ENCODE measurements at places on chromosomes 2 and 18.

- no peak for DNase-seq
Observed at GRCh38 chr18:61237529-61237928, 95.7 kb upstream of the CDH20 start.

GRCh38 chr2:85066874-85067351 lies 66.3 kb upstream of the TCF7L1 start:
- DNase-seq = no peak

DNA sequence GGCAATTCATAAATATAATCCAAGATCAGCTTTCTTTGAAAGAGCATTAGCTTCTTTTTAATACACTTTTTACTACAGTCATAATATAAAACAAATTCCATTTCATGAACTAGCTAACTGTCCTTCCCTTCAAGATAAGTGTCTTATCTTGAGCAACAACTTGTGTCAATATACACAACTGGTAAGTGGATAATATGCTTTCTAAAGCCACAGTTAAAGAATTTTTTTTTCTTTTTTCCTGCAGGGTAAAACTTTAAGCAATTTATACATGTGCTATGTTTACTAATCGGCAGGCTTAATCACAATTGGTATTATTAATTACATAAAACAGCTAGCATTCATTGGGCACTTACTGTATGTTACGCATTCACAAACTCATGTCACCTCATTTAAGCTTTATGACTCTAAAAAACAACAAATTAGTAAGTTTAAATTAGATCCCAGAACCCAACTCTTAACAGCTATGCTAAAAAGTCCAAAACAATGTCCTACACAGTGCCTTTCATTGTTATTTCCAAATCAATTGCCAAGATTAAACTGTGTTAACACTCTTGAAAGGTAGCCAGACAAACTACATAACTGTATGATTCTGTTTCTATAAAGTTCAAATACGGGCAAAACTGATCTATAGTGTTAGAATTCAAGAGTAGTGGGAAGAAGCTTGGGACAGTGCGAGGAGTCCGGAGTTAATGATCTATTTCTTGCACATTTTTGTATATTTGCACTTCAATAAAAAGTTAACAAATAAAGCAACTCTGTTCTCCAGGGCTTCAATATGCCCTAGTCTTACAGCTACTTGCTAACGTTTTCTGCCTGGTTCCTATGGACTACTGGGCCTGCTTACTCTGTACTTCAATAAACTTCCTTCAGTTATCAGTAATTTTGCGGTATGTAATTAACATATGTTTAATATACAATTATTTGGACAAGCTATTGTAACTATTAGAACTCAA lies 6.0 kb downstream of the TXNL1 start:
- peak; percentile 54 for DNase-seq

DNA sequence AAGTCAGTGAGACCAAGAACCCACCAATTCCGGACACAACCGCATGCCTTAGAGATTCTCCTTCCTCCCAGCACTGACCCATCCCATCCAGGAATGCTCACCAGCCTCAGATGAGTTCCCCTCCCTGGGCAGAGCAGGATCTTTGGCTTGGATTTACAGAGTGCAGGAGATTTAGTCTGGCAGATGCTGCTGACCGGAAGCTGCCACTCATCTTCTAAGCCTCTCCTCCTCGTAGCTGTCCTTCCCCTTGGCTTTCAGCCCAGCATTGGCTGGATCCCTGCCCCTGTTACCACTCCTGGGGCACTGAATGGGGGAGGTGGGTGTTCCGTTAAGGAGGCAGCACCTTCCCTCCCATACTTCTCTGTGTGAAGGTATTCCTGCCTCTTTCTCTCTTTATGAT lies 53.2 kb downstream of the VWA3B start:
- no peak for DNase-seq

- no peak for DNase-seq
Observed at GRCh38 chr2:195861821-195862220, 204.8 kb downstream of the SLC39A10 start.

- no peak for DNase-seq
Observed at GRCh38 chr2:165793161-165793778, 777 bp downstream of the GALNT3 start.
